Osteoblast (primary cell): ENCODE measurements at places on chromosomes 2 and 18. TPM values are rescaled to one million over a fixed set of nuclear protein-coding genes. Genes with fewer than 3 reads are reported as not detected.

GRCh38 chr2:33786881-33787280 is 187.8 kb upstream of the FAM98A start:
- H3K27ac ChIP-seq, result no peak overlapping the region
- H3K36me3 ChIP-seq, result no peaks in the 10 kb centered on the region
- no peak overlapping the region for H3K4me3 ChIP-seq
- DNase-seq, result no peak

Gene PRKRA
- total RNA-seq, result 56.1 and 64.5 TPM in 2 replicates

DNA sequence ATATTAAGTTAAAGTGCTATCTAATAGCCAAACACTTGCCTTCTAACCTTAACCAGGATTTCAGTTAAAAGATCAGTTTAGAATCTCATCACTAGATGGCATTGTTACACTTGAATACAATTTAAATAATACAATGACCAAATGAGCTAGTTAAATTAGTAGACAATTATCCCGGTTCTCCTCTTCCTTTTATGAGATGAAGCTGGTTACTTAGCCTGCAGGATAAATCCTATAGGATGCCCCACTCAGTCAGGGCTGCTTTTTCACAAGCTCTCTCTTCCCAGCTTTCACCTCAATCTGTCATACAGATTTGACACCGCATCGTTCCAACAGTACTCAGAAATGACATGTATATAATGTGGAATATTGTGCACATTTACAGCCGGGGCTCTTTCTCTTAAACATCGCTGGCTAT is 678.8 kb downstream of the KCNJ3 start:
- no peak for DNase-seq
- no peaks in the 10 kb centered on the region for H3K4me1 ChIP-seq
- no peak overlapping the region for H3K4me3 ChIP-seq
- no peaks in the 10 kb centered on the region for H3K27me3 ChIP-seq
- no peaks in the 10 kb centered on the region for H3K36me3 ChIP-seq
- no peak overlapping the region for H3K27ac ChIP-seq

- H3K36me3 ChIP-seq, result no peaks in the 10 kb centered on the region
- DNase-seq, result no peak
- H3K4me3 ChIP-seq, result no peak overlapping the region
Observed at GRCh38 chr2:148899638-148900318, 24.8 kb downstream of the KIF5C start.

- H3K4me1 ChIP-seq, result no peaks in the 10 kb centered on the region
- no peak overlapping the region for H3K4me3 ChIP-seq
- no peaks in the 10 kb centered on the region for H3K36me3 ChIP-seq
- no peak overlapping the region for H3K27ac ChIP-seq
Observed at GRCh38 chr2:98311771-98312545, 34.3 kb upstream of the CNGA3 start.

DNA sequence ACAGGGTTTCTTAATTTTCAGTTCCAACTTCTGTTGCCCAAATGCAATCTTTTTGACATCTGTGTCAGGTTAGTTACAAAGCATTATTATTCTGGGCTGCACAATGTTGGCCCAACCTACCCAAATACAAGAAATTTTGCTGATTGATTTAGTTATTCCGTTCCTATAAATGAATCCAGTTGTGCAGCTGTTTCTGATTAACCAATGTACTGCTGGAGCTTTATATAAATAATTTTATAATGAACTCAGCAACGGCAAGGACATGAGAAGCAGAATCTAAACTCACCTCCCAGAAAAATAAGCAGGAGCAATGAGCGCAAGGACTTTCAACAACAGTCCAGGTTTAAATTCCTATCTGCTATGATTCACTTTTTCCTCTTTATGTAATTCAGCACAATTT is 76.3 kb upstream of the WIPF1 start:
- H3K4me1 ChIP-seq, result no peaks in the 10 kb centered on the region
- no peak overlapping the region for H3K27ac ChIP-seq
- H3K4me3 ChIP-seq, result no peak overlapping the region
- H3K27me3 ChIP-seq, result no peaks in the 10 kb centered on the region
- DNase-seq, result no peak
- peaks cover 11% of the 10 kb centered on the region for H3K36me3 ChIP-seq

Gene SPRED2
- 15.3 and 17.4 TPM in 2 replicates for total RNA-seq

GRCh38 chr2:27078267-27079194 is at the start of gene EMILIN1:
Gene EMILIN1 (plus strand): TSS chr2:27078615. CDS start chr2:27079066, 451 bp downstream.
- H3K27me3 ChIP-seq, result no peaks in the 10 kb centered on the region
- DNase-seq, result peak; percentile 98
- H3K4me1 ChIP-seq, result peaks cover 48% of the 10 kb centered on the region
- peak within 1 kb of the TSS; percentile 77 for H3K27ac ChIP-seq

GRCh38 chr2:75274936-75275335 is 75.6 kb upstream of the TACR1 start:
- H3K4me1 ChIP-seq, result peaks cover 21% of the 10 kb centered on the region
- no peaks in the 10 kb centered on the region for H3K27me3 ChIP-seq
- no peaks in the 10 kb centered on the region for H3K36me3 ChIP-seq
- no peak overlapping the region for H3K4me3 ChIP-seq
- no peak for DNase-seq
- H3K27ac ChIP-seq, result no peak overlapping the region

Gene PLGLB1
- 1.8 and 2.9 TPM in 2 replicates for total RNA-seq

GRCh38 chr18:22166069-22166950 is 3.1 kb upstream of the GATA6 start:
- DNase-seq, result peak; percentile 85
- no peaks in the 10 kb centered on the region for H3K36me3 ChIP-seq
- H3K27me3 ChIP-seq, result peaks cover 79% of the 10 kb centered on the region

- peak; percentile 6 for DNase-seq
- H3K27me3 ChIP-seq, result peaks cover 3% of the 10 kb centered on the region
- H3K4me1 ChIP-seq, result peaks cover 6% of the 10 kb centered on the region
- no peak overlapping the region for H3K4me3 ChIP-seq
- no peaks in the 10 kb centered on the region for H3K36me3 ChIP-seq
Observed at GRCh38 chr2:192016265-192016664, 169.4 kb upstream of the CAVIN2 start.

Gene PPIL3
- total RNA-seq, result 45.2 and 51.6 TPM in 2 replicates

DNA sequence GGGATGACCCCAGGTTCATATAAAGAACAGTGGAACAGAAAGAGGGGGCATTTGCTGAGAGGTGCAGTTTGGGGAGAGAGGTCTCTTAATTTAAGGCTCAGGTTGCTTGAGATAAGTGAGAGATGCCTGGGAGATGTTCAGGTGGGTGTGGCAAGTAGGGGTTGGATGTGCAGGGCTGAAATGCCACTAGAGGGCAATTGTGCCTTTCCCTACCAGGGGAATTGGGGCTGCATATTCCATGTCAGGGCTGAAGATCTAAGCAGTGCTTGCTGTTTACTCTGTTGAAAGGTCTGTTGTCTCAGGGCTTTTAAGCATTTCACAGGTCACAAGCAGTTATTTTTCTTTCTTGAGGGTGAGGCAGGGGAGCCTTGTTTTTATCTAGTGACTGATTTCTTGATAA is 7.8 kb downstream of the CCDC85A start:
- no peak overlapping the region for H3K4me3 ChIP-seq
- H3K27me3 ChIP-seq, result peaks cover 12% of the 10 kb centered on the region
- DNase-seq, result peak; percentile 82
- H3K4me1 ChIP-seq, result no peaks in the 10 kb centered on the region

GRCh38 chr18:49721981-49722380 is 91.4 kb downstream of the ACAA2 start:
- no peak overlapping the region for H3K4me3 ChIP-seq
- H3K27ac ChIP-seq, result no peak overlapping the region
- no peaks in the 10 kb centered on the region for H3K36me3 ChIP-seq

- no peaks in the 10 kb centered on the region for H3K36me3 ChIP-seq
- DNase-seq, result no peak
- H3K27me3 ChIP-seq, result no peaks in the 10 kb centered on the region
- no peak overlapping the region for H3K4me3 ChIP-seq
Observed at GRCh38 chr2:239344857-239345216, 56.0 kb downstream of the HDAC4 start.

Gene ZNF532
- 49.6 and 51.6 TPM in 2 replicates for total RNA-seq

DNA sequence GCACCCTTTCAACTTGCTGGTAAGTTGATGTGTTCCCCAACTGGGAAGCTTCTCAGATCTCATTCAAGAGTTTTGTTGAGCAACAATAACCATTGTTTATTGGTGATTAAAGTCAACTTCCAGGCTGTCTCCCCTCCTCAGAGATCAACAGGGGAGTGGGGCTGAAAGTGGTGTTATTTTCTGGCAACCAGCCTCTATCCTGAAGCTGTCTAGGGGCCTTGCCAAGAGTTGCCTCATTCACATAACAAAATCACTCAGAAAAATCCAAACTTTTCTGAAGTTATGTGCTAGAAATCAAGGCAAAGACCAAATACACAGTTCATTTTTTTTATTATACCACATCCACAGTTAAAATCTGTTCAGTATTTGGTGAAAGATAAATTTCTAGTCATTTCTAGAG is 788.4 kb downstream of the LRRTM4 start:
- H3K36me3 ChIP-seq, result no peaks in the 10 kb centered on the region
- H3K4me1 ChIP-seq, result no peaks in the 10 kb centered on the region
- H3K4me3 ChIP-seq, result no peak overlapping the region
- no peak for DNase-seq
- H3K27me3 ChIP-seq, result no peaks in the 10 kb centered on the region
- no peak overlapping the region for H3K27ac ChIP-seq

- no peak overlapping the region for H3K27ac ChIP-seq
- no peaks in the 10 kb centered on the region for H3K4me1 ChIP-seq
- no peaks in the 10 kb centered on the region for H3K36me3 ChIP-seq
Observed at GRCh38 chr2:121289271-121289670, 4.3 kb upstream of the TFCP2L1 start.

DNA sequence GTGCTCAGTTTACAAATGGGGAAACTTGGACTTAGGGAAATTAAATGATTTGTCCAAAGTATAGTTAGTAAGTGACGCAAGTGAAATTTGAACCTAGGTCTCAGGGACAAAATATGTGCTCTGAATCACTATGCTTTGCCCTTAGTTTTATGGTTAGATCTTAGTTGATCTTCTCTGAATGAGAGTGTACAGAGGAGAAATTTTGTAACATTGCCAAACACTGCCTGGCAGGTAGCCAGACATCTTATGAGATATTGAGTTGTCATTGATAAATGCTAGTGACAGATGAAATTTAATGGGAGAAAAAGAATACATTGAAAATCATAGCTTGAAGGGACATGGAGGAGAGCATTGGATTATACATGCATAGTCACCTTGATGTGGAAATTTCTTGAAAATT is 91.4 kb downstream of the GALNT1 start:
- no peak overlapping the region for H3K4me3 ChIP-seq
- H3K4me1 ChIP-seq, result peaks cover 20% of the 10 kb centered on the region
- peak overlapping the region; percentile 26 for H3K27ac ChIP-seq
- H3K36me3 ChIP-seq, result peaks cover 58% of the 10 kb centered on the region
- no peaks in the 10 kb centered on the region for H3K27me3 ChIP-seq
- peak; percentile 31 for DNase-seq

DNA sequence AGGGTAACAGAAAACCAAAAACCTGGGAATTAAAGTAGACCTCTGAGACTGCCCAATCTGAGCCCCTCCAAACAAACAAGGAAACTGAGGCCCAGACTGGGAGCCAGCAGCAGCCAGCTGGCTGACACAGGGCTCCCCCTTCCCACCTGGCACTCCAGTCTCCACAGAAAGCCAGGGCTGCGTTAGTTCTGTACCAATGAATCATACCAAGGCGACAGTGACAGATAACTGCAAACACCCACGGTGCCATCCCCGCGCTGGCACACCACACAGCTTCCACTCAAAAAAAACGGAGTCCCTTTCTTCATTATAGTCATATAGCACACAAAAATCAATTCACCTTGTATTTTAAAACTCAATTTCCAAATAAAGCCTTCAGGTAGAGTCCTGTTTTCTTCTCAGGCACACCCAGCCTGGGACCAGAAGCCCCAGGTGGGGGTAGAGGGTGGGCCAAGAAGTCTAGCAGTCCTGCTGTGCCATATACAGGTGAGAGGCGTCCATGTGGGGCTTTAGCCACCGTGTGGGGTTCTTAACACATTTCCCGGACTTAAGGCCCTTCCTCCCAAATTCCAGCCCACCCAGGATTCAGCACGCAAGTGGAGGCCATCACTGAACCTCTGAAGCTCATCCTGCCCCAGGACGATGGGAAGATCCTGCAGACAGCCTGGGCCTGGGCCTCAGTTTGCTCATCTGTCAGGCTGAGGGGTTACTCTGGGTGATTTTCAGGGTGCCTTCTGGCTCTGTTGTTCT is 1.2 kb downstream of the PER2 start:
- no peaks in the 10 kb centered on the region for H3K27me3 ChIP-seq
- peaks cover 40% of the 10 kb centered on the region for H3K4me1 ChIP-seq
- no peak for DNase-seq
- H3K36me3 ChIP-seq, result no peaks in the 10 kb centered on the region

DNA sequence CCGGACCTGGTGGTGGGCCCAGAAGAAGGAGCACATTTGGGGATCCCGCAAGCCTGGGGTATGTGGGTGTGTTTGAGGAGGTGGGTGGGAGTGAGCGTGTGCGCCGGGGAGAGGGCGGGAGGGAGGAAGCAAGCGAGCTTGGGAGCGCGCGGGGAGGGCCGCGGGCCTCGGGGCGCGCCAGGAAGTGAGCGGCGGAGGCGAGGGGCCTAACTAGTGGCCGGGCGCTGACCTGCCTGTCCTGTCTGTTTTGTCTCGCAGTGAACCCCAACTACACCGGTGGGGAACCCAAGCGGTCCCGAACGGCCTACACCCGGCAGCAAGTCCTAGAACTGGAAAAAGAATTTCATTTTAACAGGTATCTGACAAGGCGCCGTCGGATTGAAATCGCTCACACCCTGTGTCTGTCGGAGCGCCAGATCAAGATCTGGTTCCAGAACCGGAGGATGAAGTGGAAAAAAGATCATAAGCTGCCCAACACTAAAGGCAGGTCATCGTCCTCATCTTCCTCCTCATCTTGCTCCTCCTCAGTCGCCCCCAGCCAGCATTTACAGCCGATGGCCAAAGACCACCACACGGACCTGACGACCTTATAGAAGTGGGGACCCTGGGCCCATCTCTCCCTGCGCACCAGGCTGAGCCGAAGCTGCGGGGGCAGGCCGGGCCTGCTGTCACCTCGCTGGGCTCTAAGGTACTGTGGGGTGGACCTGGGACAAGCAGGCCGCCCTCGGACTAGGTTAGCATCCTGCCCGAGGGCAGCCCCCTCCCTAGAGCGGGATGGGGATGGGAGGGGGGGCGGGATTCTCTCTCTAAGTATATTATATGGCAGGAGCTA is 1.2 kb downstream of the HOXD4 start:
- H3K4me1 ChIP-seq, result no peaks in the 10 kb centered on the region
- peaks cover 2% of the 10 kb centered on the region for H3K27me3 ChIP-seq
- no peaks in the 10 kb centered on the region for H3K36me3 ChIP-seq

DNA sequence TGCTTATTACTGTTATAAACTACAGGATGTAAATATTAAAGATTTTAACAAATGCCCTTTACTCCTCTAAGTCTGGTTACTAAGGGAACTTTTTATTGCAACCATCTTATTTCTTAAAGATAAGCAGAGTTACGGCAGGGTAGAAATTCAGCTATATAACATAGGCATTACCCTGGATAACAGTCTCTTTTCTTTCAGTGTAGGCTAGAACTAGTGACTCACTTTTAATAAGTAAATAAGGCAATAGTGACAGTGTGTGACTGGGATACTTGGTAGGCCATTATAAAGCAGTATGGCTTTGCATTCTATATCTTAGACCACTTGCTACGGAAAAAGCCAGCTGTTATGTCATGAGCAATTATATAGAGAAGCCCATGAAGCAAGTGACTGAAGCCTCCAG is 1041.0 kb upstream of the NRXN1 start:
- no peak overlapping the region for H3K27ac ChIP-seq
- no peaks in the 10 kb centered on the region for H3K27me3 ChIP-seq
- no peaks in the 10 kb centered on the region for H3K36me3 ChIP-seq
- no peak overlapping the region for H3K4me3 ChIP-seq
